ENCODE measurements at places on chromosomes 3 and 15. TPM values are rescaled to one million over a fixed set of nuclear protein-coding genes. Genes with fewer than 3 reads are reported as not detected.

DNA sequence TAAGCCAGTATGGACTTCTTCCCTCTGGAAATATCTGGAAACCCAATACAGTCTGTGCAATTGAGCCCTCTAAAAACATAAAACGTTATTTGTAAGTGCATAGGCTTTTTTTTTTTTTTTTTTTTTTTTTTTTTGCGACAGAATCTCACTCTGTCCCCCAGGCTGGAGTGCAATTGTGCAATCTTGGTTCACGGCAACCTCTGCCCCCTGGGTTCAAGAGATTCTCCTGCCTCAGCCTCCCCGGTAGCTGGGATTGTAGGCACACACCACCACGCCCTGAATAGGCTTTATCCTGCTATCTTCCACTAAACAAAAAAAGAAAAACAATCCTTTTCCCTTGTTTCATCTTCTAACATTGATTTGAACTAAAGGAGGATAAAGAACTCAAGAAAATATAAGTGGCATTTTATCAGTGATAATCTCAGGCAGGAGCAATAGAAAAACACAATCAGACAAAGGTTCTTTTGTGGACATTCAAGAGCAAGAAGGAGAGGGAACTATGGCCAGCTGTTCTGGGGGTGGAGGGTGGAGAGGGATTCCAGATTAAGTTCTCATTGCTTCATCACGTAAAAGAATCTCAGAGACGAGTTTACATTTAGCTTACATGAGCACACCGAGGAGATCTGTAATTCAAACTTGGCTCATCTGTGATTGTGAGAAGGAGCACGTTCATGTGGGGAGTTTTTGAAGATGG is 68.6 kb downstream of the ITGB5 start:
- peak; percentile 77 for DNase-seq

DNA sequence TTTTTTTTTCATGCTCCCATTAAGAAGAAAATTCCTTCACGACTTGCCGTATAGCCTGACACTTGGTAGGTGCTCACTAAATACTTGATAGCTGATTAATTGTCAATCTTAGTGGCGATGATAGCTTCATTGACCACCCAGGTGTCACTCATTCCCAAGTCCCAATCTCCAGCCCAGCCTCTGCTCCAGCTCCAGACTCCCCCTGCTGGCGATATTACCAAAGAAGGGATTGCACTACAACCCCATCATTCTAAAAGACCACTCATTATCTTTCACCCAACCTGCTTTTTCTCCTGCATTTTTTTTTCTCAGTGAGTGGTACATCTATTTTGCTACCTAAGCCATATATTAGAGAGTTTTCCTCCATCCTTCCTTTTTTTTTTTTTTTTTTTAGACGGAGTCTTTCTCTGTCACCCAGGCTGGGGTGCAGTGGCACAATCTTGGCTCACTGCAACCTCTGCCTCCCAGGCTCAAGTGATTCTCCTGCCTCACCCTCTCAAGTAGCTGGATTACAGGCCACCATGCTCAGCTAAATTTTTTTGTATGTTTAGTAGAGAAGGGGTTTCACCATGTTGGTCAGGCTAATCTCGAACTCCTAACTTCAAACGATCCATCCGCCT is 19.5 kb upstream of the COMMD2 start:
- no peak for DNase-seq

The TGM5 gene
- 0.03 TPM for polyA plus RNA-seq

The GOLGA6L10 gene
- polyA plus RNA-seq = 7.4 TPM

All from large intestine (tissue), 12 donors.